Posterior cingulate gyrus (tissue), 11 donors: ENCODE measurements at places on chromosomes 13 and 19.
A peak's percentile ranks its signal among the peaks of the same experiment; 100 is the strongest.

GRCh38 chr13:24134231-24134630 lies 26.3 kb upstream of the SPATA13 start:
- DNase-seq: no peak

DNA sequence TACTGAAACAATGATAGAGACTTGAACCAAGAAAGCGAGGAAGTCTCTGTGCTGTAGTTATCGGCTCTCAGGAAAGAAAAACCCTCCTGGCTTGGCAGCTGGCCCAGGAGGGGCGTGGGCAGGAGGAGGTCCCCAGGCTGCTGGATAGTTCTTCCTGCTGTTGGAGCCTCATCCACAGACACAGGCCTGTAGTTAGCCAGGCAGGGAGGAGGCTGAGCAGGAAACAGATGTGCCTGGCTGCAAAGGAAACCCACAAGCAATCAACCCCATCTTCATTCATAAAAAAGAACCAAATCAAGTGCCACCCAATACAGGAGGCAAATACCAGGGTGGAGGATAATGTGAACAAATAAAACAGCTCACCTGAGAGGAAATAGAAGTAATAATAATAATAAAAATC lies 86.2 kb downstream of the IRS2 start:
- DNase-seq: peak; percentile 40

DNA sequence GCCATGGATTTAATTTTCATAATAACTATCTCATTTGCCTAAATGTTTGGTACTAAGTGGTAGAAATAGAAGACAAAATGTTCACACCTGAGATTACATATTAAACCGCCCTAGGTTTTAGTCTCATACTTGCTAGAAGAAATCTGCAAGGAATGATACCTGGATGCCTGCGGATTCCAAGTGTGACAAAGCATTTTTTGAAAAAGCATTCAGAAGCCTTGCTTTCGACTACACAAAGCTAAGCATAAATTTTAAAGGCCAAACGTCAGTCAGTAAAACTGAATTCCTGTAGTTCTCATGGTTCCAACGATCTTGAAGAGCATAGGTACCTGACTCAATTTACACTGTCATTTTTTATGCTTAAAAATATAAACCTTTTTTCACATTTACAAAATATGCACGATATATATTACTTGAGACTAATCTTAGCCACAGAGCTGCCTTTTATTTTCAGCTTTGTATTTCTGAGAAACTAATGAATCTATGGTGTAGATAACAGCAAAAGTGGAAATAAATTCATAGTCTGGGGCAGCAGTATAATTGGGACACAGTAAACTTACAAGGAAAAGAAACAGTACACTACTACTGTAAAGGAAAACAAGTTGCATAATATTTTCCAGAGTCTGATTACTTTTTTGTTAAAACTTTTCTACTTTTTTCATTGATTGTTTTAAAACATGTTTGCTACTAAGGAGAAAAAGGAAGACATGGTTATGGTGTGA lies 1.2 kb upstream of the LRRC63 start:
- no peak for DNase-seq

- DNase-seq: no peak
These were observed 6.5 kb upstream of the MFSD12 start for GRCh38 chr19:3563709-3564524.

- no peak for DNase-seq
These were observed 130.9 kb downstream of the SHISA2 start for GRCh38 chr13:25920931-25921330.

DNA sequence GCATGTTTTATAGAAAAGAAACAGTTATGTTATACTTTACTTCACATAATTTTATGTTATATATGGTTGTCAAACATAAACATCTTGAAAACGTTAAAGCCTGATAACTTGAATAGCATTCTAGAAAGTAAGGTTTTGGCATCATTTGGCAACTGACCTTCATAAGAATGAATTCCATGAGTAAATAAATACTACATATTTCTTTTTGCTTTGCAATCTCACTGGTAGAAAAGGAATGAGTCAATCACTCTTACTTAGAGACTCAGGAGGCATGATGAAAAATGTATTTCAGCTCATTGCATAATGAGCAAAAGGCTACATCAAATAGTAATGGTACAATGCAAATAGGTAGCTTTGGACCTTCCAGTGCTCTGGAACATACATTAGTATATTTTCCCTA lies 1381.9 kb downstream of the EFNB2 start:
- DNase-seq: no peak

- DNase-seq: peak; percentile 74
These were observed at the start of gene RASL11A for GRCh38 chr13:27270594-27271520. RASL11A (plus strand) TSS chr13:27270830; CDS start chr13:27270945, 115 bp downstream.

DNA sequence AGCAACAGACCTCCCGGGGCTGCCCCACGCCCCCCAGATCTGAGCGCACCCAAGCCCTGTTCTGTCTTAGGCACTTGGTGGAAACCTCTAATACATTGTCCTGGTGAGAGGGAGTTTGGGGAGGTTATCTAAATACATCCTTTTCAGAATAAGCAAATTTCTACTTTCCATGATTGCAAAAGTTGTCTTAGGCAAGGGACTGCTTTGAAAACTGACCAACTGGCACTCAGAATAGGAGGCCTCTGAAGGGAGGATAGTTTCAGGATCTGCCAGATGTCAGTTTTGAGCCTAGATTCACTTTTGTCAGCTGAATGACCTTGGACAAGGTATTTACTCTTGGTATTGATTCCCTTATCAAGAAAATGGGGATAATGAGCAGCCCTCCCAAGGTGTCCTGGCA lies 11.8 kb downstream of the SERP2 start:
- DNase-seq: no peak

GRCh38 chr13:91278888-91279287 lies 68.6 kb upstream of the MIR17HG start:
- no peak for DNase-seq

DNA sequence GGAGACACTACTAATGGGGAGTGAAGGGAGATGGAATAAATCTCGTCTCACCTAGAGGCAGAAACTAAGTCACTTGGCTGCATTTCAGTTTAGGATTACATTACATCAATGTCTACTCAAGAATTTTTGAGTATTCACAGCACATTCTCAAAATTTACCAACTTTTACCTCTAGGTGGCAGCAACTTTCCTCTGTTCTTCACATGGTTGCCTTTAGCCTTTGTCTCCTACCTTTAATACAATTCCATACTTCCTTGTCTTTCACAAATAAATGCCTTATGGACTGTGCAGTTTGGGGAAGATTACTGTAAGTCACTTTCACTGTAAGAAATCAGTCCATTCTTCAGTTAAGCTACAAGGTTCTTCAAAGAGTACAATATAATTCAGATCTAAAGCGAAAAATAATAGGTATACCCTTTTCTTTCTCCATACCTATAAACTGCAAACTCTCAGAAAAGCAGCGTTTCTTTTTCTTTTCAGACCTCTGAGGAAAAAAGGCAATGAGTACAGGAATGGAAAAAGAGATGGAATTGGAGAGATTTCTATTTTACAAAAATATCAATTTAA lies 379.4 kb downstream of the KLF12 start:
- no peak for DNase-seq

DNA sequence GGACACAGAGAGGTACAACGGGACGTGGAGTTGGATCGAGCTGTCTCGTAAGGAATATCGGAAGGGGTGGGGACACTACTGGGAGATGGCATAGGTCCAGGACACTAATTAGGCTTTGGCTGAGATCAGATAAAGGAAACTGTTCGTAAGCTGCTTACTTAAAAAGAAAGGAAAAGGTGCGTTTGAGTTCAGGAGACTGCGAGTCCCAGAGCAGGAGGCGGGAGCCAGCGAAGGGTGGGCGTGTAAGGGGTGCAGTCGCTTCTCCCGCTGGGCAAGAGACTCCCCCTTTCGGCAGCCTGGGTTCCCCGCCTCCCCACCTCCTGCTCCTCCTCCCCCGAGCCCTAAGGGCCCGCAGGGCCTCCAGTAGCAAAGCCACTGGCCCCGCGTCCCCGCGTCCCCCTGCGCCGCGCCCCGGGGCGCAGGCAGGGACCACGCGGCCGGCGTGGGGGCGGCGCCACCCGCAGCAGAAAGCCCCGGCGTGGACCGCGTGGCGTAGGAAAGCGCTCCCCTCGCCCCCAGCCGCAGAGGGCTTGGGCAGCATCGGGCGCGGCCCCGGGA lies 547 bp downstream of the ABCC4 start:
- DNase-seq: peak; percentile 30

GRCh38 chr13:90999401-90999800 lies 348.1 kb upstream of the MIR17HG start:
- no peak for DNase-seq

DNA sequence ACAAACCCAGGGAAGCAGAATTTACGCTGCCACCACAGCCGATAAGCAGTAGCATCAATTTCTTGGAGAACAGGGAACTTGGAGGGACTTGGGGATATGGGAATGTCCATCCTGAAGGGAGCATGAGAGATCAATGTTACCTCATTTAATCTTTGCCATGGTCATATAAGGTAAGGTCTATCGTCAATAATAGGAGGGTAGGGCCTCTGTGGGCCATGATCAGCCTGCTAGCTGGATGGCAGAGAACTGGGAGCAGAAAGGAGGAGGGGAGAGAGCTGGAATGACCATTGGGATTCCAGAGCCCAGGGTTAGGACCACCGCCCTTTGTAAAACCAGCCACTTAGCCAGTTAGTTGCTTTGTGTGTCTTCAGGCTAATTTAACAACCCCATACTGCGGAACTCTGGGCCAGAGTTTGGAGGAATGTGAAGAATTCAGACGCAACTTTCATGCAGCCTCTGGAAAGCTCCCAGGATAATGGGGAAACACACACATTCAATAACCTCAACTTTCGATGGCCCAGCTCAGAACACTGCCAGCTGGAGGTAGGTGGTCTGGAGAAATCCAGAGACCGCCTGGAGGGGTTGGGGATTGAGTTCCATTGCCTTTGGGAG lies 40.3 kb downstream of the ZNF557 start:
- DNase-seq: no peak

DNA sequence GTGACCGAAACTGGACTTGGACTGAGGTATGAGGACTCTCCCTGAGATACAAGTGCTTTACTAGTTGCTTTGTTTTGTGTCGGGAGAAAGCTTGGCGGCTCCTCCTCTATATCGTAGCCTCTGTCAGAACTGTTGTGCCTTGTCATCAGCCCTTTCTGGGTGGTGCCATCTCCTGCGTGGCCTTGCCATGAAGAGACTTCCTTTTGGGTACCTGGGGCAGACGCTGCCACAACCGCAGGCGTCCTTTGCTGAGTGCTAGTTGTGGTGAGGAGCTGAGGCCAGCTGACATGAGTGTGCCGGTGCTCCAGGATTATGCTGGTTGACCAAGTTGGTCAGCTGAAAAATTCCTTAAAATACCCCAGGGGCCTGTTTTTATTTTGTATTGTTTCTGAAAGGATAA lies 124.5 kb downstream of the AKAP11 start:
- no peak for DNase-seq

DNA sequence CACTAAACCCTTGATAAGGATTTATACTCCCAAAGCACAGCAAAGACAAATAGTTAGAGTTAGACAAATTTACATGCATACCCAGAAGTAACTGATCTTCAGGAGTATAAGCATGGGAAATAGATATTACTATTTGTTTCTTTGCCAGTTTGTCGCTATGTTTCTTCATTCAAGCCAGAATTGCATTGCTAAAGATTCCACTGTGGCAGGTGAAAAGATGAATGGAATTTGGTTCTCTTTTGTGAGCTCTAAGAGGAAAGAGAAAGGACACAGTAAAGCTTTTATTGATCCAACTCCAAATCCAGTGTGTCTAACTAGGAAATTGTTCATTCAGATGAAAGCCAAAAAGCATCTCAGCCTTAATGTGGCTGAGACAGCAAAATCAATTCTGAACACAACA lies 292.3 kb upstream of the SPRY2 start:
- DNase-seq: no peak

- no peak for DNase-seq
These were observed 123.2 kb upstream of the SLC7A1 start for GRCh38 chr13:29718694-29719093.

DNA sequence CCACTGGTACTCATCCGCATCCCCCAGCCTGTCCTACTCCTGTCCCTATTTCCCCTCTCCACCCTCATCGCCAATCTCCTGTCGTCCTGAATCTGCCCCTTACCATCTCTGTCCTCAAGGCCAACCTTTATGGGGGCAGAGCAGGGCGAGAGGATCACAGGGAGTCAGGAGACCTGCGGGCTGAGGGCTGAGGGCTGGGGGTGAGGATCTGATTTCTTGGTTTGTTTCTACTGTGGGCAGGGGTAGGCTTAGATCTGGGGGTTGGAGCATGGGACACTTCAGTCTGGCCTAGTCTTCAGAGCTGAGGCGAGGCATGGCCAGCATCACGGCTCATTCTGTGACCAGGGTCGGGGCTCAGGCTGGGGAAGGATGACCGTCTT lies 16.5 kb upstream of the ERCC1 start:
- no peak for DNase-seq

- DNase-seq: peak; percentile 35
These were observed 2.6 kb downstream of the ADAT3 start for GRCh38 chr19:1907563-1908363.

GRCh38 chr13:46010148-46010547 lies 42.4 kb downstream of the ZC3H13 start:
- DNase-seq: no peak

- no peak for DNase-seq
These were observed 44.2 kb downstream of the RASA3 start for GRCh38 chr13:114088234-114088633.

GRCh38 chr19:8612807-8613171 lies 2.3 kb upstream of the ADAMTS10 start:
- no peak for DNase-seq

DNA sequence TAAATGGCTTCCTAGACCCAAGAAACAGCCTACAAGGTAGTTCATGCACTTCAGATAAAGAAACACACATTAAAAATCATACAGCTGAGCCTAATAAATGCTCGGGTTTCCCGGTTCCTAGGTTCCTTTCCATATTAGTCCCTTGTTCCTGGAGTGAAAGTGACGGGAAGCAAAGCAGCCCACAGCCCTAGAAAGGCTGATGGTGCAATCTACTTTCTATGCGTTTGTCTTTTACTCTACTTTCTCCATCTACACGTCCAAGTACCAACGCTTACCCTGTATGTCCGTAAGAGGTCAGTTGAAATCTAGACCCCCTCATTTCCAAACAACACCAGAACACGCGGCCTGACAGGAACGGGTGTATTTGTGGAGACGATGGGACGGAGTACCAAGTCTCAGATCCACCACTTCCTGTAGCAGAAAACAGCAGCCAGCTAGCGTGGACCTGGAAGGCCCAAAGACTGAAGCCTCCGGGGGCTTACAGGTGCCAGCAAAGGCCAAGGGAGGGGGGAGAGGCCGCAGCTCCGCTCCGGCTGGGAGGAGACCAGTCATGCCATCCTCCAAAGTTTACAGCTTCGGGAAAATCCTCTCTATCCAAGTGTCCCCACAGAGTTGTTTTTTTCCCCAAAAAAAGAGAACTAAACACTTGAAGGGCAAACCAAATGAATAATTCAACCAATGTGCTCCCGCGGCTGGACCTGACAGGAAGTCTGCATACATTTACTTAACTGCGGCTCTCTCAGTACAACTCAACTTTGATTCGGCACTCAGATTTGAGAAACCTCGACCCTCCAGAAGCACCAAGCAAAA lies 34.1 kb downstream of the STK24 start:
- no peak for DNase-seq

DNA sequence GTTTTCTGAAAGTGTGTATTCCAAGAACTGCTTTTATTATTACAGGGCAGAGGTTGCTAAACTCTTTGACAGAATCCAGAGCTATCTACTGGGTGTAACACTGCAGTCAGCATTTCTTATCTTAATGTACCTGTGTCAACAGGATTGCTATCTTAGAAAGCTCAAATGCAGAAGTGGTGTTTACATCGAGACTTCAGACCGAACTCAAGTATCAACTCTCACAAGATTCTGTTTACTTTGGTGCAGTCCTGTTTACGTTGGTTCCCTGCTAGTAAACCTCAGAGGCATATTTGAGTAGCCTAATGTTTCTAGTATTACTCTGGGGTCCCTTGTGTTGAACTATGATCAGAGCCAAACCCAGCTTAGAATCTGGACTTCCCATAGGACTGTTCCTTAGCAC lies 20.5 kb downstream of the SLC15A1 start:
- no peak for DNase-seq
